ENCODE measurements at places on chromosomes 2 and 18.

GRCh38 chr2:69375494-69376353, 11.3 kb downstream of the GFPT1 start:
- DNase-seq: peak; percentile 23

DNA sequence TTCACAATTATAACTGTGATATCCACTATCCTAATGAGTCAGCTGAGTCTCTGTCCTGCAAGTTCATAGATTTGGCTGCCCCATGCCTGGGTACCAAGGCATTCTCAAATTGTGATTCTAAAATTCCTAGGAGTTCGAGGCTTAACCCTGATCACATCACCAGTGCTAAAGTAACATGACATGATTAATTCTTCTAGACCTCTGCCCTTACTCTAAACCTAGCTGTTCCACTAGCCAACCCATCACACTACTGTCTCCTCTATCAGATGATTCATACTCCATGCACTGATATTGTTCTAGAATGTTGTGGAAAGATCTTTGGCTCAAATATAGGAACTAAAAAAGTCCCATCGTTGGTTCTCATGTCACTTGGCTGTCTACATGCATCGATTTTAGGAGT, 487.6 kb downstream of the PIK3C3 start:
- no peak for DNase-seq

DNA sequence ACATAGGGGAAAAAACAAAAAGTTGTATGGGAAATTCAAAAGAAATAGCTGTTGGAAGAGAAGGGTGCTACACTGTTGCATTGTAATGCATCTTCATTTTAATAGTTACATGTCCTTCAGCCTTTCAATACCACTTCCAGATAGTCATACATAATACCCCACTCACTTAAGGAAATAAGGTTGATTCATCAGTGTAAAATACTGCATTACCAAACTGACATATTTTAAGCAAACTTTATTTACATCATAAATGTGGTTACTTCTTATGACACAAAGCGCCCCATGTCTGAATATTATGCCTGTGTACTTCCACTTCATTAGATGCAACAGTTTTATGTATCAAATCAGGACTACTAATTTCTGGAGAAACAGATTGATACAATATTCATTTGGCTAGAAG, 4.5 kb downstream of the RBMS1 start:
- no peak for DNase-seq

GRCh38 chr2:122213312-122213711, 457.9 kb downstream of the TSN start:
- DNase-seq: no peak

DNA sequence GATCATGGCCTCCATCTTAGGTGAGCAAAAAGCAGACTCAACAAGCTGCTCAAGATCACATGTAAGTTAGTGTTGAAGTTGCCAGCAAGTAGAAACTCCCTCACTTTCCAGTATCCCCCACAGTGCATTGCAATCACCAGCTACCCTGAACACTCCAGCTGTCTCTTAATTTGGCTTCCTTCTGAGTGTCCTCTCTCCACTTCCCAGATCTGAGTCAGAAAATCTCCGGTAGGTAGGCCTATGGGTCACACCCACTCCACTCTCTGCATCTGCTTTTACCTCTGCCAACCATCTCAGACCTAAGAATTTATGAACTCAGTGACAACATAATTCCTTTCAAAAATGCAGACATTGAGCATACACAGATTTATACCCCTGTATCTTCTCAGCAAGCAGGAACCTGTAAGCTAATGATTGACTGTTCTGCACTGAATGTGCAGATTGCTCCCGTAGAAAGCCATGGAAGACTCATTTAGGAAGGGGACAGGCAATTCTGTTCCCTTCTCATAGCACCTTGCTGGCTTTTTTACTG, 656.9 kb downstream of the EPHA4 start:
- no peak for DNase-seq

DNA sequence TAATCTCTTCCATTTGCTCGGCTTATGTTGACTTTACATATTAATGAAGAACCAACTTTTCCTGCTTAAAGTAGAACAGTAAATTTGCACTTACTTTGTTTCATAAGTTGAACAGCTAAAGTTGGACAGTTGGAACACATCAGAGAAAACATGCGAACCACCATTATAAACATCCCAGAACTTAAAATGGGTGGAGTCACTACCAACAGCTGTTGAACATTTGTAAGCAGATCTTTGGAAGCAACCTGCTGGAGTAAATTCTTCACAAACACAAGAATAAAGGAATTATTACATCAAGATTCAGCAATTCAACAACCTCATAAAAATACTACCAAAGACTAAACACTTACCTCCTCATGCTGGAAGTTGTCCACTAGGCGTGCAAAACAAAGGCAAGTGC, 96.4 kb upstream of the DNER start:
- no peak for DNase-seq

DNA sequence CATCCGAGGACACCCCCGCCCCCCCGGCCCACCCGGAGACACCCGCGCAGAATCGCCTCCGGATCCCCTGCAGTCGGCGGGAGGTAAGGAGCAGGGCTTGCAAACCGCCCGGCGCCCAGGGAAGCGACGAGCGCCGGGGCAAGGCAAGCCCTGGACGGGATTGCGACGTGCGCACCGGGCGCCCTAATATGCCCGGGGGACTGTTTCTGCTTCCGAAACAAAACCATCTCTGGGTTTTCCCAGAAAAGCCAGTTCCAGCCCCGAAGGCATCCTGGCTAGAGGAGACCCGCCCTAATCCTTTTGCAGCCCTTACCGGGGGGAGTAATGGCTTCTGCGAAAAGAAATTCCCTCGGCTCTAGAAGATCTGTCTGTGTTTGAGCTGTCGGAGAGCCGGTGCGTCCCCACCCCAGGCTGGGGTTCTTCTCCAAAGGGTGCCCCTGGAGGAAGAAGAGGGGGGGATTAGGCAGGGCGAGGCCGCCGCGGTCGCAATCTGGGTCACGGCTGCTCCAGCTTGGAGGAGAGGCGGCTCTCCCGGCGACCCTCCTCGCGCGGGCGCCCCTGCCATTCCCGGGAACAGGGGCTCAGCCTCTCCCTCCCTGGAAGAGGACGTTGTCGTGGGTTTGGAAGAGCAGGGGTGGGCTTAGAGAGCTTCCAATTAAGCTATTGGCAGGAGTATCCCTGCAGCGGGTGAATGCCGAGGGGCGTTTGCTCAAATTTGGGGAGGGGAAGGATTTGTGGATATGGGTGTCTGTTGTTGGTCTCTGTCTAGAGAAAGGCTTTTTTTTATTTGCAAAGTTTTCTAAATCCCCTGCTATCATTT, 521 bp downstream of the MYCN start:
- DNase-seq: no peak

DNA sequence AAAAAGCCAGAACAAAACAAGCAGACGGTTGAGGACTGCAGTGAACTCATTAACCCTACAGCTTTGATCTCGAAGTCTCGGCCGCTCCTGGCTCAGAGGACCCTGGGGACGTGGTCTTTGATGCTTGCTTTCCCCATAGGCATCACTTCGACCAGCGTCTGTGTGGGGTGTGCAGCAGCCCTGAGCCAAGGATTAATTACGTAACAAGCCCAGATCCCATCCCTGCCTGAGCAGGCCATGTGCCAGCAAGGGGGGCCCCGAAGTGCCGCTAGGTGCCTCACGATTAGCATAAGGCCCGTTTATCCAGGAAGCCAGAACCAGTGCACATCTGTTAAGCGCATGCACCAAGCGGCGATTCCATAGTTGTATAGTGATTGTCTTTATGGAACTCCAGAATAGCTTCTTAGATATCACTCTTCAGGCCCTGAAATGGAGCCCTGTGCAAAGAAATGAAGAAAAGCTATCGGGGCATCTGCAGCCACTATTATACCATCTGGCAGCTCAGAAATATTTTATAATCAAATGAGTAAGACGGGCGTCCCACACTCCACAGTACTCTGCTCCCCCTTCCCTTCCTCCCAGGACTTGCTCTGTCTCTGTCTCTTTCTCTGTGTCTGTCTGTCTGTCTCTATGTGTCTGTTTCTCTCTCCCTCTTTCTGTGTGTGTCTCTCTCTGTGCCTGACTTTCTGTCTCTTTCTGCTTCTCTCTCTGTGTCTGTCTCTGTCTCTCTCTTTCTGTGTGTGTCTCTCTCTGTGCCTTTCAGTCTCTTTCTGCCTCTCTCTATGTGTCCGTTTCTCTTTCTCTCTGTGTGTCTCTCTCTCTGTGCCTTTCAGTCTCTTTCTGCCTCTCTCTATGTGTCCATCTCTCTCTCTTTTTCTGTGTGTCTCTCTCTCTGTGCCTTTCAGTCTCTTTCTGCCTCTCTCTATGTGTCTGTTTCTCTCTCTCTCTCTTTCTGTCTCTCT, 41.7 kb downstream of the HPCAL1 start:
- DNase-seq: no peak

- DNase-seq: no peak
Observed at GRCh38 chr2:191719261-191719660, 41.3 kb downstream of the NABP1 start.

GRCh38 chr18:59899298-59900221, at the start of gene PMAIP1:
Gene PMAIP1 (plus strand): TSS chr18:59899996. CDS start chr18:59900178, 182 bp downstream.
- peak; percentile 95 for DNase-seq

GRCh38 chr2:192148620-192149321, 46.0 kb downstream of the TMEFF2 start:
- no peak for DNase-seq

- no peak for DNase-seq
Observed at GRCh38 chr2:152466980-152467676, 132.2 kb downstream of the FMNL2 start.

DNA sequence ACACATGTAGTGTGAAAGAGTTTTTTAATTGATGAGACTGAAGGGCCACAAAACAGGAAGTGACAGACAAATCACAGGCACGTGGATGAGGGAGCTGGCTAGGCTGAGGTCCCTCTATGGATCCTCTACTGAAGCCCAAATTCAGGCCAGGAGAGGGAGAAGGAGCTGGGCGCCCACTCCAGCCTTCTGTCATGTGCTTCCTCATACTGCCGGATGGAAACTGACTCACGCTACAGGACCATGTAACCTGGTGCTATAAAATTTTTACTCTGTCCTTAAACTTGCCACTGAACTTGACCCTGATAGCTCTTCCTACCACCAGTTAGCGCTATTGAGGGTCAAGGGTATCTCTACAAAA, 31.3 kb downstream of the PSTPIP2 start:
- DNase-seq: no peak

GRCh38 chr2:69977906-69978482, 16.6 kb upstream of the ASPRV1 start:
- no peak for DNase-seq

DNA sequence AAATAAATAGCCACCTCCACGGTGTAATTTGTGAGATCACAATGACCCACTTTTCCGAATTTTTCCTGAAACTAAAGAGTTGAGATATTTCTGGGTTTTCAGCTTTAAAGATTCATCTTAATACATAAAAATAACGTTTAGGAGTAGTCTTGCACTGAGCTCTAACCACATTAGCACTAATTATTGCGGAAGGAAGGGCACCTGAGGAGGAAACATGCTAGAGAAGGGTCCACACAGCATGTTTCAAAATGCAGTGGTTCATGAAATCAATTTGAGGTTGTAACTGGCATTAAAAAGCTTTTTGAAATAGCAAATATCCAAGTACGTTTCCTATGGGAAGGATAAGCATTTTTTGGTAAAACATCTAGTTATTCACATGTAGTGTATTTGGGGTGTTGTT, 8.4 kb downstream of the INPP4A start:
- no peak for DNase-seq

- DNase-seq: no peak
Observed at GRCh38 chr2:10179422-10179821, 56.9 kb downstream of the RRM2 start.

DNA sequence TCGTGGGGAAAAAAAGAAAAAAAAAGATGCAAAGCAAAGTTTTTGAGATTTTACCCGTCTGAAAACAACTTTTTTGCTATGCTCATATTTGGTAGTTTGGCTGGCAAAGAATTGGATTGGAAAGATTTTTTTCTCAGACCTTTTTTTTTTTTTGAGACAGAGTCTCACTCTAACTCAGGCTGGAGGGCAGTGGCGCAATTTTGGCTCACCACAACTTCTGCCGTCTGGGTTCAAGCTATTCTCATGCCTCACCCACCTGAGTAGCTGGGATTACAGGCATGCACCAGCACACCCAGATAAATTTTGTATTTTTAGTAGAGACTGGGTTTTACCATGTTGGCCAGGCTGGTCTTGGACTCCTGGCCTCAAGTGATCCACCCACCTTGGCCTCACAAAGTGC, 56.3 kb upstream of the TANC1 start:
- DNase-seq: no peak

DNA sequence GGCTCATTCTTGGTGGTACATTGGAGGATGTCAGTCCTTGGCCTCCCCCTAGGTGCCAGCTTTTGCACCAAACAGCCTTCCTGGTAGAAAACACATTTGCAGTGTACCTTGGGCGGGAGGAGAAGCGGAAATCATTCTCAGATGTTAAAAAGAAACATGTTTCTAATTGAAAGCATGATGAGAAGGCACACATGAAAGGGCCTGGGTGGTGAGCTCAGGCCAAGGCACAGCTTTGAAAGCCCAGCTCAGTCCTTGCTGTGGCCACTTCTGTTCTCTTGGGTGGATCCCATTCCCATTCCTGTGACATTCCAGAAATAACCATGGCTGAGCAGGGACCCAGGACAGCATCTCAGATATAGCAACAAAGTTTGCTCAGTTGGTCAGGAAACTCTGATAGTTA, 71.5 kb downstream of the LTBP1 start:
- no peak for DNase-seq

DNA sequence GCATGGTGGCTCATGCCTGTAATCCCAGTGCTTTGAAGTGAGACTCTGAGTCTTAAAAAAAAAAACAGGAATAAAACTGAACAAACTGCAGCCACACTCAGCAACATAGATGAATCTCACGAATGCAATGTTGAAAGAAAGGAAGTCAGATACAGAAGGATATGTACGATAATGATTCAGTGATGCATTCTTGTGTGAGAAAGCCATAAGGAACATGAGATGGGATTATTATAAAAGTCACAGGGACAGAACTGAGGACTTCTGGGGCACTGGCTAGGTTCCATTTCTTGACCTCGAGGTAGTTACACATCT, 56.9 kb upstream of the SMAD2 start:
- DNase-seq: no peak

- DNase-seq: no peak
Observed at GRCh38 chr2:240959214-240959940, 39.0 kb upstream of the SNED1 start.

DNA sequence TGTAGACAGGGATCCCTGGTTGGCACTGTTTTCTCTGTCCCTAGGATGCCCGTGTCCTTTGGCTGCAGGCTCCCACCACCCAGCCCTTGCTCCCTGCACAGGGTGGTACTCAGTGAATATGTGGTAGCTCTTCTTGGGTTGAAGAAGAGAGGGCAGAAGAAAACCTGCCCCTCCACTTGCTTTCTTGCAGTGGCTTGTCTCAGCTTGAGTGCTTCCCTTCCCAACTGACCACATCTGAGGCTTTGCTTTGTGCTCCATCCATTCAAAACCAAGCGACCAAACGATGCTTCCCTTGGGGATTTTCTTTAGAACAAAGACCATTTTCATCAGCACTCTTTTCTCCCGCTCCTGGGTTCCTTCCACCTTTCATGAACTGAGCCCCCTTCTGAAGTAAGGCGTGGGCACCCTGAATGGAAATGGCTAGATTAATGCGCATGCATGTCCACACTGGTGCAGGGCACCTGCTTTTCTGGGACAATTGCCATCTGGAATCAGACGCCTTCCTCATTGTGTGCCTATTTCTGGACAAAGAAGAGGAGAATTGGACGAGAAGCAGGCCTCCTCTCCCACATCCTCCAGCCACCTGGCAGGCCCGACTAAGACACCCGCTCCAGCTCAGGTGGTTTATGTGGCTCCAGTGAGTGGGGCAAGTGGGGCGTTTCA, 59.1 kb downstream of the ARL4C start:
- DNase-seq: peak; percentile 90

- no peak for DNase-seq
Observed at GRCh38 chr2:196130039-196130825, 41.1 kb downstream of the STK17B start.

GRCh38 chr18:3892152-3892551, 442.2 kb downstream of the TGIF1 start:
- no peak for DNase-seq
